ENCODE measurements at places on chromosomes 12 and 14.

- no peak for DNase-seq
Observed at GRCh38 chr12:25929142-25929541, 29.3 kb upstream of the RASSF8 start.

GRCh38 chr12:3601461-3602150, 110.6 kb downstream of the PRMT8 start:
- DNase-seq = no peak

GRCh38 chr12:81712536-81712935, 46.6 kb downstream of the PPFIA2 start:
- DNase-seq = no peak

- no peak for DNase-seq
Observed at GRCh38 chr12:93980711-93981110, 167.7 kb upstream of the PLXNC1 start.

GRCh38 chr14:51780741-51781140, 79.7 kb upstream of the GNG2 start:
- no peak for DNase-seq

DNA sequence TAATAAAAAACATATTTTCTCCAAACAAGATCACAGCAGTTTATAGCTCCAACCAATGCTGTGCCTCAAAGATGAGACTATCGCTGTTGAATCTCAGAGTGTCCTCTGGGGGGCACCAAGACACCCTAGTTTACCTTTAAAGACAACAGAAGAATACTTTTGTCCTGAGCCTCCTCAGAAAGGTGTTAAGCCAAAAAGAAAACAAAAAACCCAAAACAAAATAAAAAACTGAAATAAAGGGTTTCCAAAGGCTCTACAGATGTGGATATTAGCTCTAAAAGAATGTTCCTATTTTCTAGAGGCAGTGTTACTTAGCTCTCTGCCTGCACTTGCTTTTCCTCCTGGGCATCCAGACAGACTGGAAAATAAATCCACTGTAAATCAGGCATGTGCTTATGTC, 86.9 kb upstream of the TTC7B start:
- peak; percentile 39 for DNase-seq

- DNase-seq = no peak
Observed at GRCh38 chr14:79412822-79413221, 798.5 kb downstream of the DIO2 start.

All from HFF-Myc (cell line).